ENCODE measurements at places on chromosomes 11 and 22.

GRCh38 chr11:83725269-83725560, 439.0 kb upstream of the CCDC90B start:
- DNase-seq: no peak

GRCh38 chr11:103703437-103703836, 333.0 kb upstream of the DDI1 start:
- no peak for DNase-seq

GRCh38 chr11:46237248-46238077, 40.0 kb upstream of the CREB3L1 start:
- DNase-seq: no peak

DNA sequence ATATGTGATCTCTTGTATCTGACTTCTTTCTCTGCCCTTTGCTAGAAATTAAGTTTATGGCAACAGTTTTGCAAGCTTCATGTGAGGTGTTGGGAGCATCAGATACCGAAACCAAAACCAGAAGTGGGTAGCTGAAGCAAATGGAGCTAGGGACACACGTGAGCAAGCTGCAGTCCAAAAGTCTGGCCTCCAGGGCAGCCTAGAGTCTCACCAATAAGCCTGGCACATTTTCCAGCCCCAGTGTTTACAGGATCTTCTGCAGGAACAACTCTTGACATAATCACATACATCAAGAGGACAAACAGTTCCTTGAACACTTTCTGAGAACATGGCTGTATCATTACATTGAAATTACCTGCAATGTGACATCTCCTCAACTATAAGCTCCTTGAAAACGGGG, 114.1 kb downstream of the LARGE1 start:
- no peak for DNase-seq

DNA sequence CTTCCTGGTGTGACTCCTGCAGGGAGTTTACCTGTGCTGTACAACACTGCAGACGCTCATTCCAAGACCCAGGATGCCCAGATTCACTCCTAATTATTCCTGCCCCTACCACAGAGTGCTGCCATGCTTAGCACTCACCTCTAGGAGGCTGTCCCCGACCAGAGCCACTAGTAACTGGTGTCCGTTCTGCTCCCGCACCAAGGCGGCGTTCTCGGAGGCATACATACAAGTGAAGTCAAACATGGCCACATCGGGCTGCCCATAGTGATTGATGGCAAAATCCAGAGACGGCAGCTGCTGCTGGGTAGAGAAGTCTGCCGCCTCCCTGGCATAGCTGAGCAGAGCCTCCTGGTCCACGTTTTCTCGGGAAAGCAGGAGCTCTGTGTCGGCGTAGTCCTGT, 122.3 kb upstream of the BID start:
- no peak for DNase-seq

DNA sequence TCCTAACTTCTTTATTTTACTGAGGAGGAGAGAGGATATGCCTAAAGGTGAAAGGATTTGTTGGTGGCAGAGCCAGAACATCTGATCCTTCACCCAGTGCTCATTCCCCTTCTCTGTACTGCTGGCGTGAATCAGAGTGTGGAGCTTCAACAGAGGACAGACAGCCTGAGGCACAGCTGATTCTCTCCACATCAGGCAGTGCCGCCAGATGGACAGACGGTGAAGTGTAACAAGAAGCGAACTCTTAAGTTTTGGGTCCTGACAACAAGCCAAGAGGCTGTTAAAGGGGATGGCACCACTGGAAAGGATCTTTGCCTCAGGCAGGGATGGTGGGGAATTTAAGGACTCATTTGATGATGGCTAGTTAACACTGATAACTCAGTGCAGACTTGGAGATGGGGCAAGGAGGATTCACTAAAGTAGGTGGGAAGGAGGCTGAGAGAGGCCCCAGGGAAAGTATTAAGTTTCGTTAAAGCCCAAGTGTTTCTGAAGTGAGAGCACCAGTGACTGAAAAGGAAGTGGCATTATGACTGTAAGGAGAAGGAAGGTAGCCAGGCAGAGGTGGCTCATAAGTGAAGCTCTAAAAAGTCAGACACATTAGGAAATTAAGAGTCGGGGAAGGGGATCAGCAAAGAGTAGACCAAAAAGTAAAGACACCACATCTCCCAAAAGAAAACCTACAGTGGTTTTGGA, 81.3 kb downstream of the CLPB start:
- no peak for DNase-seq

DNA sequence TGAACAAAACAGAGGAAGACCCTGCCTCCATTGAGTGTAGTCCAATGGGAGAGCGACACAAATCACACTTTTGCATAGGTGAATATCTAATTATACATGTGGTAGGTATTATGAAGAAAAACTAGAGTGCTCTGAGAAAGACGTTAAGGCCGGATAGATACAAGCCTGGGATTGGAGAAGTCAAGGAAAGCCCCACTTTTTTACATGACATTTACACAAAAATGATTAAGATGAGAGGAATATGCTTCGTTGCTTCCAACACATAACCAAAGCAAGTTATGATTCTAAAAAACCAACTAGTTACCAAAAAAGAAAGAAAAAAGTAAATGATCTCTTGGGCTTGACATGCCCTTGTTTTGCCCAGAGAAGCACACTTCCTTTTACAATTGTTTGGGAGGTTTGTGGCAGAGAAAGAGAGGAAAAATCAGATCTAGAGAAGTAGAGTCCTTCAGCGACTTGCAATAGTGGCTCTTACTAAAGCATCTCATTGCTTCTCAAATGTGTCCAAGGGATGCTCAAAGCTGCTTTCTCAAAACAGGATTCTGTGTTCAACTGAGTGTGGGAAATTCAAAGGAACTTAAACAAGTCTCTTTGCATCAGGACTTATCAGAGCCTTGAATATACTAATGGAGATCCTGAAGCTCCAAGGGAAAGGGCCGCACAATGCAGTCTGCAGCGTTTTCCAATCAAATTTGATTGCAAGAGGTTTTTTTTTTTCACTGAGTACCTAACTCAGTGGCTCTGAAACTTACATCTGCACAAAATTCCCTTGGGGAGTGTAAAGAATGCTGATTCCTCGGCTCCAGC, 38.8 kb downstream of the FLI1 start:
- DNase-seq: no peak

DNA sequence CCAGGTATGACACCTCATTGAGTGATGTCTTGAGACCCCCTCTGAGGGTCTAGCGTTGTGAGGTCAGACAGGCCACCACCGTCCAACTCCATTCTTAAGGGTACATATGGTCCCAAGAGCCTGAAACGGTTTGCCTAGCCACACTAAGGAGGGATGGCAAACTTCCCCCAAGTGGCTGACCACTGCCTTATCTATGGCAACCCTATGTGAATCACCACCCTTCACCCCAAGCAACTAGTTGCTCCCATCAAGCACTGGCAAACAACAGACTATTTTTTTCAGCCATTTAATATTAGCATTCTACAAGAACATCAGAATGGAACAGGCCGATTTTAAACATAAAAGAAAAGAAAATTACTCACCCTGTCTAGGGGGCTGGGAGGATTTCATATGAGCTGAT, 22.8 kb downstream of the THOC5 start:
- no peak for DNase-seq

- DNase-seq: no peak
Measured at GRCh38 chr11:68031144-68031464, 623 bp downstream of the NDUFS8 start.

DNA sequence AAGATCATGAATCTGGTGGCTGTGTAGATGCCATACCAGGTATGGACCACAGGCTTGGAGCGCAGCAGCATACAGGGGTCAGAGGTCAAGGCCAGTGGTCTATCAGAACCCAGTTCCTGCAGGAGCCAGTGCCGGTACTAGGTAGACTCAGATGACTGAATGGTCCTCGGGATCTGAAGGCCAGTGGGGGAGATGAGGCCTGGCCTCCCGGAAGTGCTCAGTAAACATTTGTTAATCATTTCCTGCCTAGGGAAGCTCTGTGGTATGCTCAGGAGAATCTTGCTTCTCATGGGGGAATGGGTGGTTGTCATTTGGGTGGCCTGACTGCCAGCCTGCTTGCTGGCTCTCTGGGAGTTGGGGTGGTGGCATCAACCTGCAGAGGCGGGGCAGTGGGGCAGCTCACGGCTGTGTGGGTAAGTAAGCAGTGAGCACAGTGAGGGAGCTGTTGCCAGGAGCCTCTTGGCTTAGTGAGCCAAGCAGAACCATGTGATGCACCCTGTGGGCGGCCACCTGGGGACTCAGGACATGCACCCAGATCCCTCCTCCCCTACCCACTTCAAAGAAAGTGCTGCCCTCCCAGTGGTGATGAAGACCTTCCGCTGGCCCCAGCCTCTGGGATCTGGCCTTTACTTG, 33.0 kb downstream of the PTPRJ start:
- no peak for DNase-seq

GRCh38 chr22:19576460-19577421, 52.5 kb upstream of the CLDN5 start:
- DNase-seq: peak; percentile 30

- no peak for DNase-seq
Measured at GRCh38 chr11:77199137-77199745, 71.2 kb downstream of the MYO7A start.

GRCh38 chr11:85694385-85694980, 8.5 kb upstream of the CCDC89 start:
- DNase-seq: no peak

- DNase-seq: no peak
Measured at GRCh38 chr22:32574411-32574810, 99.8 kb downstream of the FBXO7 start.

GRCh38 chr11:22730319-22730718, 63.9 kb downstream of the GAS2 start:
- no peak for DNase-seq

DNA sequence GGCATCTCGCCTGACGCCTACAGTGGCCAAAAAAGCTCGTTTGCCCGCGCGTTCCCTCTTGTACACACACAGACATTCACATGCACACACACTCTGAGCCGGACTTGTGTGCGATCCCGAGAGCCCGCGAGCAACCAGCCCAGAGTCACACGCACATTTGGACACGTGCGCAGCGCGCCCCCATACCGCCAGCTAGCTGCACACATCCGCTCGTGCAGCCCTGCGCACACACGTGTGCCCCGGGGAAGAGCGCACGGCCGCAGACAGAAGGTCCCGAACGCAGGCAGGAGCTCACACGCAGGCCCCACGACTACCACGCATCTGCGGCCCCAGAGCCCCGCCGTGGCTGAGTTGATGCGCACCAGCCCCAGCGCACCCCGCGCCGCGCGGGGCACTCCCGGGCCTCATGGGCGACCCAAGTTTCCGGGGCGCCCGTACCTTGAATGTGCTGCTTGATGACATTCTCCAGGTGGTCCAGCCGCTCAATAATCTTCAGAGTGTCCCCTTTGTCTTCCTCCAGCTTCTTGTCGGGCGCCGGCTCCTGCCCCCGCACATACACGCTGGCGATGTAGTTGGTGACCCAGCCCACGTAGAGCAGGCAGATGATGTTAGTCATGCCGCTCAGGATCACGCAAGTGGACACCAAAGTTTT, 758 bp downstream of the GALNT18 start:
- DNase-seq: no peak

GRCh38 chr11:69535908-69536307, 54.4 kb downstream of the LINC01488 start:
- no peak for DNase-seq
